CD8-positive, alpha-beta memory T cell (primary cell): ENCODE measurements at places on chromosomes 4 and X. TPM values are rescaled to one million over a fixed set of nuclear protein-coding genes. Genes with fewer than 3 reads are reported as not detected.

Gene UNC5C
- polyA plus RNA-seq, result not detected

Gene GAGE13
- polyA plus RNA-seq, result not detected

Gene PPP2R2C
- polyA plus RNA-seq, result not detected

DNA sequence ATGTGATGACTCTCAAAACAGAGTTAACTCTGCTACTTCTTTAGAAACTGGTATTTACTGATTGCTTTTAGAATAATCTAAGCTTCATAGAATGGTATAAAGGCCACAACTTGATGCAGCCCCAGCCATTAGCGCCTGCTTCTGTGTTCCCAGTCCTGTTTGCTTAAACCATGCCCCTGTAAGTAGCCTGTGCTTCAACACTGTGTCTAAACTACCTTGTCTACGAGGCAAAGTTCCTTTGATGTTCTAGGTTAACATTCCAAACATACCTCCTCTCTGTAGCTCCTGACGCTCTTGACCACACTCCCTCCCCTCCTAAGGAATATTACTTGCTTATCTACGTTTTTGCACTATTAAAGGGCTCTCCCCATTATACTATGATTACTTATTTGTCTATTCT is 352.5 kb upstream of the ADGRL3 start:
- no peak for DNase-seq

- no peak for DNase-seq
These were observed 367.9 kb upstream of the SPOCK3 start for GRCh38 chr4:167602157-167602556.

GRCh38 chr4:155270671-155271070 is 62.2 kb downstream of the NPY2R start:
- no peak for DNase-seq
